ENCODE measurements at places on chromosomes 2 and 18. TPM values are rescaled to one million over a fixed set of nuclear protein-coding genes. Genes with fewer than 3 reads are reported as not detected.
A peak's percentile ranks its signal among the peaks of the same experiment; 100 is the strongest.

- DNase-seq: no peak
Observed at GRCh38 chr2:201931475-201931874, 102.2 kb upstream of the FZD7 start.

The ARHGAP25 gene
- 9.8 TPM for total RNA-seq

DNA sequence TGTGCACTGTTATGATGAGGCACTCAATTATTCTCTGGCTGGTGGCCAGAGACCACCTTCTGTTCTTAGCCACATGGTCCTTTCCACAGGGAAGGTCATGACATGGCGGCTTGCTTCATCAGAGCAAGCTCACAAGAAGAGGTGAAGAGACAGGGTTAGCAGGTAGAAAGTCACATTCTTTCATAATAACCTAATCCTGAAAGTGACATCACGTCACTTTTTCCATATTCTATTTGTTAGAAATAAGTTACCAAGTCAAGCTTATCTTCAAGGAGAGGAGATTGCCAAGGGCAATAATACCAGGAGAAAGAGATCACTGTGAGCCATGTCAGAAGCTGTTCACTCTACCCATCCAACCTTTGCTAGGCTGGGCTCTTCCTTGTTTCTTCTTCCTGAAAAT lies 139.4 kb downstream of the OSR1 start:
- DNase-seq: no peak

The MBD5 gene
- 11.9 TPM for total RNA-seq

GRCh38 chr2:128311216-128311754 lies 7.4 kb downstream of the HS6ST1 start:
- DNase-seq: peak; percentile 48

GRCh38 chr2:212242724-212243123 lies 295.9 kb downstream of the ERBB4 start:
- DNase-seq: no peak

- DNase-seq: no peak
Observed at GRCh38 chr2:68365087-68365486, at the start of gene PLEK. TSS of gene PLEK (plus strand) at chr2:68365282. CDS start at chr2:68365352, 70 bp downstream.

DNA sequence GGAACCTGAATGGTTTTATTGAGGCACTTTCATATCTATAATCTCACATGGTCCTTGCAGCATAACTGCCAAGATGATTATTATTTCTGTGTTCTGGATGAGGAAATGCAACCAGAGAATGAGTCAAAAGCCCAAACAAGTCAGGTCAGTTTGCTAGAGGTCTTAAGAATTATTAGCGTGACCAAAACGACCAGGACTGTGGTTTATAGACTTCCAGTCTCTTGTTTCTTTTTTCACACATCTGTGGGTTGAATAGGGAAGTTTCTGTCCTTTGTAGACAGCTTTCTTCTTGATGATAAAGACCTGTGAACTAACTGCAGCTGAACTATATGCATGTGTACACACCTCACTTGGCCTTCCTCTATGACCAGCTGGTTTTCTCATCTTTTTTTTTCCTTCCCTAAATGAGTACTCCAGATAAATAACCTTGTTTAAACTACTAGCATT lies 13.9 kb downstream of the ADAM23 start:
- no peak for DNase-seq

The TUBA3E gene
- total RNA-seq: not detected

The KCNK3 gene
- total RNA-seq: 1.1 TPM

DNA sequence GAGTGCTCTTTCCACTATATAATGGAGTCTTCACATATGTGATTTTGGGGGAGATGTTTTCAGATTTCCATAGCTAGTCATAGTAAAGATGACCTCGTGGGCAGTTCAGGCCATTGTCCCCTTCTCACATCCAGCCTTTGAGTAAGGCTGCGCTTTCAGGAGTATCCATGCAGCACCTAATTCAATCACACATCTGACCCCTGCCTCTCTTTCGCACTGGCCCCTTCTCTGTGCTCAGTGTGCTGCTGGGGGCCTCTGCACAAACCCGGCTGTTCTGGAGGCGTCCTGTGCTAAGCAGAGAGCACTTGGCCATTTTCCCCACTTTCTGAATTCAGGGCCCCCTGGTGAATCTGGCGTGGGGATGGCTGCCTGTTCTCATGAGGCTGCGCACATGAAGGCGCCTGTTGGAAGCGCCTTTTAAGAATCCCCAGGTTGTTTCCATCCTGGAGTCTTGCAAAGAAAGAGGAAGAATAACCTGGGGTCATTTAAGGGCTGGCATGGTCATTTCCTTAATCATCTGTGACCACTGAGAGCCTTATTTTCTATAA lies 96.0 kb upstream of the ALPP start:
- no peak for DNase-seq

- peak; percentile 62 for DNase-seq
Observed at GRCh38 chr2:239770246-239770639, 254.9 kb downstream of the NDUFA10 start.

The RAB6C gene
- total RNA-seq: 0.40 TPM

The QPCT gene
- total RNA-seq: 36.7 TPM

- no peak for DNase-seq
Observed at GRCh38 chr2:113937501-113937900, 47.6 kb downstream of the ACTR3 start.

GRCh38 chr2:60306267-60306861 lies 247.1 kb downstream of the BCL11A start:
- DNase-seq: no peak

The DIPK1C gene
- total RNA-seq: 3.5 TPM

The RPL31 gene
- total RNA-seq: 1,640 TPM

GRCh38 chr2:8620611-8621382 lies 61.1 kb upstream of the ID2 start:
- DNase-seq: no peak

DNA sequence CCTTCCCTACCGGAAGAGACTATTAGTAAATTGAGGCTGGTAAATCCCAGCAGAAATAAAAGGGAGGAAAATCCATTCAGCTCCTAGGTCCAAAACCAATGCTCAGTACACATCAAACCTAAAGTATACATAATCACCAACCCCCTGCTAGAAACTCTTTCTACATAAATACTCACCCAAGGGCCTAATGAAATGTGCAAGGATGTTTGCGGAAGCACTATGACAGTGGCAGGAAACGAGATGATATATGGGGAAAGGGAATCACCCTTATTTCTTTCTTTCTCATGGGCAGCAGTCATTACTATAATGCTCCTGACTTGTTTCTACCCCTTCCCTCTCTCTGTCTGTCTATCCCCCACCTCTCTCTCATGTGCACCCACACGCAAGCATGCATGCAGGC lies 1.3 kb upstream of the SCTR start:
- no peak for DNase-seq

DNA sequence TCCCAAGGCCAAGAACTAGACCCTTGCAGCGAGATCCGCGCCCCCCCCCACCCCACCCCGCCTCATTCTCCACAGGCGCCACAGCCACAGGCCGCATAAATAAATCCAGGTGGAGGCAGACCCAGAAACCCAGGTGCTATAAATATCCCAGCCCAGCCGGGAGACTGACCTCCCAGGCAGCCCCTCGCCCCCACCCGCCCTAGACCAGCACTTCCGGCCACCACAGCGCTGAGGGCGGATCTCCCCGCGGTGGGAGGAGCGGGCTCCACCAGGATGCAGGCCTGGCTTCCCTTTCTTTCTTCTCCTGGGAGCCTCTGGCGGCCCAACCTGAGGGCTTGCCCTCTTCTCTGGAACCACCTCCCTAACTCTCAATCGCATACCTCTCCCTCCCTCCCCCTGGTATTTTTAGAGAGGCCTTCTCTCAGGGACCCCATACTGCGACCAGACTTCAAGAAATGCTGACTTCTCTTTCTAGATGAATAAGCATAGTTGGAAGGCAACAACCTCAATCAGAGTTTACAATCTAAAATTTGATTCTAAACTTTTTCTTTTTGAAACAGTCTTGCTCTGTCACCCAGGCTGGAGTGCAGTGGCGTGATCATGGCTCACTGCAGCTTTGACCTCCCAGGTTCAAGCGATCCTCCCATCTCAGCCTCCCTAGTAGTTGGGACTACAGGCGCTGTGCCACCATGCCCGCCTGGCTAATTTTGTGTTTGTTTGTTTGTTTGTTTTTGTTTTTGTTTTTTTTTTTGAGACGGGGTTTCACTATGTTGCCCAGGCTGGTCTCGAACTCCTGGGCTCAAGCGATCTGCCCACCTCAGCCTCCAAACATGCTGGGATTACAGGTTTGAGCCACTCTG lies 55.0 kb downstream of the PKDCC start:
- DNase-seq: no peak

GRCh38 chr2:178927173-178927572 lies 120.0 kb upstream of the TTN start:
- no peak for DNase-seq

GRCh38 chr2:4098137-4098536 lies 394.8 kb downstream of the DCDC2C start:
- DNase-seq: no peak

- DNase-seq: no peak
Observed at GRCh38 chr2:41194230-41194629, 742.3 kb upstream of the SLC8A1 start.

DNA sequence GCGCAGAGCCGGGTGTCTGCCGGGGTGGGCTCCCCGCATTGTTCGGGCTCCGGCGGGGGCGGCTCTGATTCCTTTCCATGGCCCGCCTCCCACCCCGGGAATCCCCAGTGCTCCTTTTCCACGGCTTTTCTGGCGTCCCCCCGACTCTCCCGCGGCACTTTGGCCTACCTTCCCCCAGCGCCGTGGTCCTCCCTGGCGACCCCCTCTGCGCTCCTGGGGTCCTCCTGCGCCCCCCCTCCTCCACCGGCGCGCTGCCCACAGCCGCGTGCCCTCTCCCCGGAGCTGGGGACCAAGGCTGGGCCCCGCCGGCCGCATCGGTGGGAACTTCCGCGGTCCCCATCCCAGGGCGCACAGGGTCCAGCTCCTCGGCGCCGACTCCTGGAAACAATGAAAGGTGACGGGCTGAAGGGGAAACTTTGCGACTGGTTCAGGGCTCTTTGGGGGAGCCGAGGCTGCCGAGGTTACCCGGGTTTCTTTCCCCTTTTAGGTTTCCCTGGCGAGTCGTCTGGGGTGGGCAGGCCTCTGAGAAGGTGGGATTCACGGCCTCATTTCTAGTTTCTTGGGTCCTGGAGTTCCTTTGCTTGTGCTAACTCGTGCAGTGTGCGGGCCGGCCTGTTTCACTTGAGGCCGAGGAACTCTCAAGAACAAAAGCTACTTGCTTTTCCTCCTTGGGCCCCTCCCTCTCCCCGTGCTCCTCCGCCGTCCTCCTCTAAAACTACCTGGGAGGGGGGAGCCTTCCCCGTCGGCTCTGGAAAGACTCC lies 2.2 kb downstream of the TGIF1 start:
- DNase-seq: peak; percentile 76

GRCh38 chr2:64211276-64211921 lies 67.2 kb upstream of the PELI1 start:
- DNase-seq: no peak

The BUB1 gene
- total RNA-seq: 3.7 TPM

- DNase-seq: no peak
Observed at GRCh38 chr2:104849618-104850141, 4.2 kb upstream of the POU3F3 start.

The AMER3 gene
- not detected for total RNA-seq

DNA sequence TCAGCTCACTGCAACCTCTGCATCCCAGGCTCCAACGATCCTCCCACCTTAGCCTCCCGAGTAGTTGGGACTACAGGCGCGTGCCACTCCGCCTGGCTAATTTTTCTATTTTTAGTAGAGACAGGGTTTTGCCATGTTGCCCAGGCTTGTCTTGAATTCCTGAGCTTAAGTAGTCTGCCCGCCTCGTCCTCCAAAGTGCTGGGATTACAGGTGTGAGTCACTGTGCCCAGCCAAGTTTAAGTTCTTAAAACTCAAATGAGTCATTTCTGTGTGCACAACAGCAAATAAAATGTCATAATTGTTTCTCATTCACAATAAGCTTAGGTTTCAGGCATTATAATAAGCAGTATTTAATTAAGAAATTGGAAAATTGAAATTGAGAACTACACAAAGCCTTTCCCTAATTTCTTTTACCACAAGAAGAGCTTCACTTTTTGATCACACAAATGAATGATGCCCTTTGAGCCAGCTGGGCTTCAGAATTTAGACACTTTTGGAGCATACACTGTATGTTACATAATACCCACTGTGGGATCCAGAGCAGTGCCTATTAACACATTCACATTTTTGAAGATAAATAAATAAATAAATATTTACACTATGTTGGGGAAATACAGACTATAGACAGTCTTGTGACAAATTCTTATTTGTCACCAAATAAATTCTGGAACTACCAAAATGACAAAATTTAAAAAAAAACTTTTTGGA lies 8.6 kb upstream of the ME2 start:
- DNase-seq: no peak

The ERICH2 gene
- total RNA-seq: not detected

- DNase-seq: no peak
Observed at GRCh38 chr2:151297882-151298281, 8.4 kb upstream of the NMI start.

DNA sequence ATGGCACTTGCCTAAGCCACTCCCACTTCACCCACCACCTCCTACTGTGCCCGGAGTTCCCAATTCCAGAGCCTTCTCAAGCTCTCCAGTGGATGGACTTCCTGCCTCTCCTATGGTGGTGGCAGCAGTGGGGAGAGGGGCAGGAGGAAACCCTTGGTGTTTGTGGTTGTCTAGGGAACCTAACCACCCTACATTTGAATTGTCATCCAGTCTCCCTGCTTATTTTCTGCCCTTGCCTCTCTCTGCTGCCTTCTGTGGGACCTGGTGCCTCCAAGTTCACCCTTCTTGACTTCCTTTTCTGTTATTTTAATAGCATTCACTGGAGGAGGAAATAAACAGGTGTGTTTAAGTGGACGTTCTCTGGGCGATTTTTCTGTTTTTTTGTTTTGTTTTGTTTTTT lies 50.0 kb upstream of the HPCAL1 start:
- no peak for DNase-seq

DNA sequence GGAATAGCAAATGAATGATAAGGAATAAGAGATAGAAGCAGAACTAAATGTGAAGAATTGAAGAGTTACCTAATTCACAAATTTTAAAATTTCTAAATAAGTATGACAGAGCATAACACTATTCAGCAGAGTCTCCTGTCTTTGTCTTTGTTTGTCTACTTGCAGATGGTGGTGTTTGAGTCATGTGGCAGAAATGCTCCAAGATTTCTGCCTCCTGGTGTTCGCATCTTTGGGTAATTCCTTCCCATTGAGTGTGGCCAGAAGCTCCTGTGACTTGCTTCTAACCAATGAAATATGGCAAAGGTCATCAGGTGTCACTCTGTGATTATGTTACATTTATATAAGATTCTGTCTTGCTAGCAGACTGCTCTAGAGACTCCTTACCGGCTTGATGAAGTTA lies 45.6 kb upstream of the GALNT3 start:
- no peak for DNase-seq
